MG63 (cell line): ENCODE measurements at places on chromosomes 4 and X.
A peak's percentile ranks its signal among the peaks of the same experiment; 100 is the strongest.

GRCh38 chrX:44261286-44261685 lies 82.2 kb downstream of the EFHC2 start:
- DNase-seq = no peak

DNA sequence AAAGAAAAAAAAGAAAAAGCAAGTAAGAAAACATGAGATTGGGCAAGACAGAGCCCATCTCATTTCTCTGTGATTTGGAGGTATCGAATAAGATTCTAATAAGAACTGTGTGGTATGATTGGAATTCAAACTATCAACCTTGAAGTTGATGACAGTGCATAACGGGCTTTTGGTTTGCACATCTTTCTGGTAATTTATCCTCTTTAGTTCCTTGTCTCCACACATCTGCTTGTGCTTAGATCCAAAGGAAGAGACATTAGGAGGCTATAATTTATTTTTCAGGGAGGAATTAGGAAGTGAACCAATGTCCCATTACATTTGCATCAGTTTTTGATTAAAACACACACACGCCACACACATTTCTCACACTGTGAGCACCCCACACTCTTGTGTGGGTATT lies 149.9 kb downstream of the ARSF start:
- DNase-seq = no peak

GRCh38 chr4:98583265-98583664 lies 75.1 kb downstream of the TSPAN5 start:
- no peak for DNase-seq

- no peak for DNase-seq
These were observed 39.6 kb upstream of the MBTPS2 start for GRCh38 chrX:21799767-21800166.

DNA sequence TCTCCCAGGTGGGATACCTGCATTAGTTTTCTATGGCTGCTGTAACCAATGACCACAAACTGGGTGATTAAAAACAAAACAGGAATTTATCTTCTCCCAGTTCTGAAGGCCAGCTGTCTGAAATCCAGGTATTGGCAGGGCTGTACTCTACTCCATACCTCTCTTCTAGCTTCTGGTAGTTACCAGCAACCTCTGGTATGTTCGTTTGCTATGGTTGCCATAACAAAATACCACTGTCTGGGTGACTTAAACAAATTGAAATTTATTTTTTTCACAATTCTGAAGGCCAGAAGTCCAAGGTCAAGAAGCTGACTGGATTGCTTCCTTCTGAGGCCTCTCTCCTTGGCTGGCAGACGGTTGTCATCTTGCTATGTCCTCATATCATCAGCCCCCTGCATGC lies 642.1 kb upstream of the TENM3 start:
- no peak for DNase-seq

DNA sequence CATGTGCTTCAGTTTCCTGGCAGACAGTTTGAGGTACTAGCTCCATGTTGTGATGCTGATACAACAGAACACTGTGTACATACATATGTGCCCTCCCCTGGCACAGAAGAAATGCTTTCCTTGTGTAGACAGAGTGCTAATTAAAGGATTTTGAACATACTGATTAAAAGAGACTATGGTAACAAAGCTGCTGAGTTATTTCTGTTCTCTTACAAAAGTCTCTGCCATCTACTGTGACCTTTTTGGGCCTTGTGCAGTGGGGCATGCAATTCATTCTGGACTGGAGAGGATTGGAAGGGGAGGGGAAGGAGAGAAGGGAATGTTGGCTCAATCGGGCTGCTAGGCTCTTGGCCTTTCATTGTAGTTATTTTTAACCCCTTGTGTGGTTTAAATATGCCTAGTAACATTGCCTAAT lies 6.0 kb downstream of the PDLIM5 start:
- DNase-seq = peak; percentile 15

DNA sequence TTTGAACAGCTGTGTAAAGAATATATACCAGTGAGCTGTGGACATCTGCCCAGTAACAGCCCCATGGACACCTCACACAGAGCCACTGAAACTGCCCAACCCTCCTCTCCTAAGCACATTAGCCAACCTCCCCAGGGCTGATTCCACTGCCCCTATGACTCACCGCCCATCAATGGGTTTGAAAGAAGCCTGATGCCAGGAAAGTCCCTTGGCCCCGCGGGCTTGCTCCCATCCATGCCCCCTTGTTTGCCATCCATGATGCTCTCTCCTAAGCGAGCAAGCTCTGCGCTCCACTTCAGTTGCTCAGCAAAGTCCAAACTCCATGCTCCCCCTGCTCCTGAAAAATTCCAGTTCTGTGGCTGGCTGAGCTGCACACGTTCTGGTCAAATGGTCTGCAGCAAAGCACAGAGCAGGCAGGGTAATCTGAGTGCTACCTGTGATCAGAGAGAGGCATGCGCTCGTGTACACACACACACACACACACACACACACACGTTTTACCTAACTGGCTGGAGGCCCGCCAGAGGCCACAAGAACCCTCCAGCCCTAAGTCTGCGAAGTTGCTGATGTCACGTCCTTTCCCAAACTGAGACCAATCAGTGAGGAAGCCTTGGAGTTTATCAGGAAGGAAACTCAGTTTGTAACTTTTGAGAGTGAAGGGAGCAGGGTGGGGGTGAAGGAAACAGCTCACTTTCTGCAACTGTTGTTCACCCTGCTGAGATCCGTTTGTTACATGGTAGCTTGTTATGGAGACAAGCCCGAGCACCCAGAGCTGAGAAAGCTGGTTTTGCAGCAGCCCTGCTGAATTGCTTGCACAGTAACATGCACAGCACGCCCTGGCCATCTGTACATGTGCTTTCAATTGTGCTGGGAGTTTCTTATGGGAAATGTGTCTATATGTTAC lies at the start of gene ASB9:
TSS of gene ASB9 (minus strand) at position 466 of the 904 bp plus-strand sequence. CDS start at position 257, 209 bp downstream.
- peak; percentile 73 for DNase-seq

GRCh38 chr4:184815046-184815877 lies 10.5 kb downstream of the ACSL1 start:
- DNase-seq = peak; percentile 17

DNA sequence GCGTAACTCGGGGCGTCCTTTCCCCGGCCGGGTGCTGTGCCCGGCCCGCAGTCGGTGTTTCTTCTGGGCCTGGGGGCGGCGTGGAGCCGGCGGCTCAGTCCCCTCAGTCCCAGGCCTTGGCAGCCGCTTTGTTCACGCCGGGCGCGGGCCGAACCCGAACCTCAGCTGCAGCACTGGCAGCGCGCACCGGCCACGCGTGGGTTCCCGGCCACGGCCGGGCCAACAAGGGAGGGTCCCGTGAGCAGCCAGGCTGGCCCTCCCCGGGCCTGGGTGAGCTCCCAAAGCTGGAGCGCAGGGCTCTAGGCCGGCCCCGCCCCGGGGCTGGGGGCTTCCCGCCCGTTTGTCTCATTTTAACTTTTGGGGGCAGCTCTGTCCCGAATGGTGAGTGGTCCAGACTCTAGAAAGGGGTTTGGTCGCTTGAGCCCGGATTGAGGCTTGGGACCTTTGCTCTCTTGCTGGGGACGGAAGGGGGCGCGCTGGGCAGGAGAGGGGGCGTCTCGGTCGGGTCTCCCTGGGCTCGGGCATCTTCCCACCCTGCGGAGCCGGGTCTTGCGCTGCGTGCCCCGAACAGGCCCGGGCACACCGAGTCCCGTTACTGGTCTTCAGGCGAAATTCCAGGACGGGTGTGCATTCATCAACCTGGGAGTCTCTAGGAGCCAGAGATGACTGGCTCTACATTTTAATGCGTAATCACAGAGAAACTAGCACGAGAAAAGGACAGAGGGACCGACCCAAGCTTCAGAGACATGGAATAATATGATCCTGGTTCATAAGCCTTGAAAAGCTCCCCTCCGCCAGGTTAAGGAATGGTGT lies 177.1 kb downstream of the CBR4 start:
- peak; percentile 44 for DNase-seq

- DNase-seq = no peak
These were observed 147.9 kb upstream of the FGF13 start for GRCh38 chrX:138859421-138859820.

GRCh38 chr4:15194520-15194919 lies 192.2 kb downstream of the CPEB2 start:
- no peak for DNase-seq

- no peak for DNase-seq
These were observed 395.2 kb downstream of the SPOCK3 start for GRCh38 chr4:166838975-166839614.

DNA sequence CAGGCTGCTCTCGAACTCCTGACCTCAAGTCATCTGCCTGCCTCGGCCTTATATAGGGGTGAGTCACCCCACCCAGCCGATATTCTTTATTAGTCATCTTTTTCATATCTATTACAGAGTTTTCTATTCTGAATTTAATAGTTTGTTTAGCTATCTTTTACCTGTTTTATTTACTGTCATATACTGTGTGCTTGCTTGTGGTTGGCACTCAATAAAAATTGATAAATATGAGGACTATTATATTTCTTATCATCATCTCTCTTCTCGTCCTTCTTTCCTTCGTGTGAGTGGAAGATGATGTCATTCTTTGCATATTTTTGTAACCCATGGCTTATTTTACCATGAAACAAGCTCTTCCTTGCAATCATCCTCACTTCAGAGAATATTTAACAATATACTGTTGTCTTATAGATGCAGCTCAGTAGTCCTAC lies 265.5 kb downstream of the ARHGAP24 start:
- DNase-seq = peak; percentile 35

DNA sequence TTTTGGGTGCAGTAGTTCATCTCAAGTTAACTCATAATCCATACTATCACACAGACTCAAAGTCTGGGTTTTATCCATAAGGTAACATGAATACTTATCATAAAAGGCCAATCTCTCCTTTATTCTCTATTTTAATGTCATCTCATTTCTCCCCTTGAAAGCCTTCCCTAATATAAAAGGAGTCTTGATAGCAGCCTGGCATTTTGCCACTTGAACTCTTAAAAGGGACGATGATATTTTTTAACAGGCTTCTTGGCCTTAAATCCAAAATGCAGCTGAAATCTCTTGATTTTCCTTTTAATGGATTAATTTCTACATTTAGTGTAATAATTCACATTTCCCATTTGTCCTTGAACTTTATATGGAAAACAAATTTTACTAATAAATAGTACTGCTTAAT lies 8.4 kb upstream of the JCHAIN start:
- no peak for DNase-seq

DNA sequence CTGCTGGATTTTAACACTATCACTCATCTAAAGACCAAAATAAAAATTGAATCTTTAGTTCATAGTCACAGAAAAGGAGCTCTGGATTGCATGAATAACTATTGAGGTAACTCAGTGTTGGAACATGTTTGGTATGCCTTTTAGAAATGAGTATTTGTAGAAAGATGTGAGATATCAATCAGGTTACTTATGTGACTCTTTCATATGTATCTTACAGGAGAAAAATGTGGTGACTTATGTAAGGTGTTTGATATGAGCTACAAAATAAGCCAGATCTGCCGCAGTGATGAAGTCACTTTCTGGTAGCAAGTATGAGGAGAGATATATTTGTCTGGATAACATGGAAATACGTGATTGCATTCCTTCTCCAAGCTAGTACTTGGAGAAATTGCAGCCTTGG lies 1653.3 kb upstream of the PCDH7 start:
- no peak for DNase-seq

GRCh38 chrX:13151828-13152517 lies 107.6 kb upstream of the FAM9C start:
- DNase-seq = no peak

GRCh38 chr4:112651641-112652040 lies 14.7 kb downstream of the LARP7 start:
- no peak for DNase-seq
